ENCODE measurements at places on chromosomes 1 and 21.

DNA sequence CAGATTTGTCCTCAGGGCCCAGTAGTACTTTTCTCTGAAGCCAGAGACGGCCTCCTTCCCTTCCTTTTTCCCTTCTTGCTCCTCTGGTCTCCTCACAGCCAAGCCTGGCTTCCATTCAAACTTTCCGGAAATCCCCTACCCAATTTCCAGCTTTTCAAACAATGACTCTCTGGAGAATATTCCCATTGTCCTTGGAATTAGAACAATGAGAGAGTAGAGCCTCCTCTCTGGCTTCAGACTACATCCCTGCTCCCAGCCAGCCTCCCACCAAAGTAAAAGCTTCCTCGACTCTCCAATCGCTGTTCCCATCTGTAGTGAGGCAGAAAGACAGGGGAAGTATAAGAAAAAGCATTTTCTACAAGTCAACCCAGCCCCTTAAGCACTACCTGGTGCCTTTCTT lies 77.7 kb upstream of the SOX13 start:
- no peak for DNase-seq

GRCh38 chr1:29364101-29364678 lies 127.9 kb downstream of the PTPRU start:
- no peak for DNase-seq

DNA sequence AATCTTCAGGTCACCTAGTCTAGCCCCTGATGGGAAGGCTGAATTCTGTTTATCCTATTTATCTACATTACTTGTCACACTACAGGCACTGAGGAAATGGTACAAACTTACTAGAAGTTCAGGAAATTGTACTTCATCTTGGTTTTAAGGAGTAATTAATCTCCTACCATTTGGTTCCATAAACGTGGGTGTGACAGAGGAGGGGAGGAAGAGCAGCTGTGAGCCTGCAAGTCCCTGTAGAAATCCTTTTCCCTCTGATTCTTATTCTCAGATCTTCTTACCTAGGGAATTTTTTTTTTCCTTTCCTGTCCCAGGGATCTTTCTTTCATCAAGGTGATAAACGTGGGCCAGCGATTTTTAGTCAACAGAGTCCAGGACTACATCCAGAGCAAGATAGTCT lies 14.1 kb downstream of the PFKFB2 start:
- DNase-seq: no peak

- no peak for DNase-seq
Observed at GRCh38 chr21:44820851-44821250, 3.0 kb upstream of the SUMO3 start.
